ENCODE measurements at places on chromosomes 2 and 18.

DNA sequence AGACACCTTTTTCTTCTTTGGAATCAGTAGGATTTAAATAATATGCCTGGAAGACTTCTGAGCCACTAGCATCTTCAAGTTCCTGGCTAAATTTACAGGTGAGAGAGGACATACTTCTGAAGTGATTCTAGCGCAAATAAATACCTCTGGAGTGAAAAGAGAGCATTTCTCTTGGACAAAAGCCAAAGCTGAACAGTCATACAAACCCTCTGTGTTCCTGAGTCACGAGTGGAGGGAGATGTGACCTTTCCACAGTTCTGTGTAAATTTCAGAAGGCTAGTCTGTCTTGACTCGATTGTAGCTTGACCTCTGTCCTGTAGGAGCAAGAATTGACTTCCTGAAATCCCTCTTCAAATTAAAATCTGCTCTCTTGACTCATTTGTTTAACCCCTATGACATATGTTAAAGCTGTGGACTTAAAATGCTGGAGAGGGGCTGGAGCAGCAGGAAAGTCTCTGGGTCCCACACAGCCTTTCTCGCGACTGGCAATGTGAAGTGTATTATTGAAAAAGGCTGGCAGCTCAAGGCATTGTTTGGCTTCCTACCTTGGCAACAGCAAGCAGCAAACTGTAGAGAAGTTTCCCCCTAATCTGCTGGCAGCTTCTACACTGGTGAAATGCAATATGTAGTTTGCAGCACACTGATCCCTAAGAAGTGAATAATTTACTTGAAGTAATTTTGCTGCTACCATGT, 79.6 kb upstream of the GCFC2 start:
- no peak for DNase-seq

- DNase-seq = no peak
Observed at GRCh38 chr2:147569426-147569825, 275.4 kb upstream of the ACVR2A start.

DNA sequence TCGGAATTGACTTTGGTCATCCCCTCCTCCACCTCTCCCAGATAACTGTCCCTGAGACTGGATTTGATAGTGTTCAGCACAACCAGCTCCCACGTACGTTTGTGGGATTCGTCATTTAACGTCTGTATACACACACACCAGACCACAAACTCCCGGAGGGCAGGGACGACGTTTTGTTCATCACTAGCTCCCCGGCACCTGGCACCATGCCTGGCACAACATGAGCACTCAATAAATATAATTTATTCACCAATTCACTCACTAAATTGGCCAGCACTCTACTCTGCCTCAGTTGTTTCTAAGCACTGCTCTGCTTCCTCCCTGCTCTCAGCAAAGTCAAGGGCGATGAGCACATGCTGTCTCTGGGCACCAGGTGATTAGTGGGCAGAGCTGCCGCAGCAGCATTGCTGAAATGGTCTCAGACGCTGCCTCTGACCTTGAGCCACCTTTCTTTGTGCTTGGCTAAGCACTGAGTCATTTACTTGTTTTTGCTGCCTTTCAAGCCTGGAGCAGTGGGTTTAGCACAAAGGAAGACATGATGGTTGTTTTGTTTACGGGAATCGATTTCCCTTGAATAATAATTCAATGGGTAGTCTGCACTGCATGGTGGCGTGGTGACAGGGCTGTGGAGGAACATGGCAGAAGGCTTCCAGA, 19.3 kb upstream of the LOXHD1 start:
- DNase-seq = no peak

GRCh38 chr2:58967736-58968135, 726.6 kb upstream of the FANCL start:
- no peak for DNase-seq

GRCh38 chr2:228140934-228141528, 40.5 kb downstream of the SPHKAP start:
- DNase-seq = no peak

GRCh38 chr2:192700934-192701333, 506.2 kb upstream of the TMEFF2 start:
- DNase-seq = no peak

DNA sequence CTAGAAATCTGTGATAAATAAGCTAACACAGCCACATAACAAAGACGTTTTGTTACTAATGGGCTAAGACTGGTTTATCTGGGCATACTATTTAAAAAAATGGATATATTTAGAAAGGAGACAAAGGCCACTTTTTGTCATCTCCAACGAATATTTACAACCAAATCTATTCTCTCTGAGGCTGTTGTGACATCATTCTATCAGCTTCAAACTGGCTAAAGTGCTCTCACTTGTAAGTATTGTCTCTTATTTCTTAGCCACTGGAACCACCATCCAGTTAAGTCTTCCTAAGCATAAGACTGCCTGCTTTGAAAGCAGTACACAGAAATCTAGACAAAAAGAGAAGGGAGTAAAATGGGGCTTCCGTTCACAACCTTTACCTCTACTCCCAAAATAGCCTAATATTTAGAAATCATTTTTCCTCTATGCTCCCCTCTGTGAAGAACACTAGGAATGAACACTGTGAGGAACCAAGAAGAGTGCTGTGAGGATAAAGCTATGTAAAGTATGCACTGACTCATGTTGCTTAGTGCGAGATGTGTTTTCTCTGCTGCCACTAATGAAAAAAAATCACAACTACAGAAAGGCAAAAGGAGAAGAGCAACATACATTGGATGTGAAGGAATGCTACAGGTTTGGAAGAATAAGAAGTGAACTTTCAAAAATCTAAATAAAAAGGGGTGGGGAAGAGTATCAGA, 264.1 kb downstream of the EXOC6B start:
- no peak for DNase-seq

- no peak for DNase-seq
Observed at GRCh38 chr2:23662941-23663920, 263.7 kb downstream of the ATAD2B start.

DNA sequence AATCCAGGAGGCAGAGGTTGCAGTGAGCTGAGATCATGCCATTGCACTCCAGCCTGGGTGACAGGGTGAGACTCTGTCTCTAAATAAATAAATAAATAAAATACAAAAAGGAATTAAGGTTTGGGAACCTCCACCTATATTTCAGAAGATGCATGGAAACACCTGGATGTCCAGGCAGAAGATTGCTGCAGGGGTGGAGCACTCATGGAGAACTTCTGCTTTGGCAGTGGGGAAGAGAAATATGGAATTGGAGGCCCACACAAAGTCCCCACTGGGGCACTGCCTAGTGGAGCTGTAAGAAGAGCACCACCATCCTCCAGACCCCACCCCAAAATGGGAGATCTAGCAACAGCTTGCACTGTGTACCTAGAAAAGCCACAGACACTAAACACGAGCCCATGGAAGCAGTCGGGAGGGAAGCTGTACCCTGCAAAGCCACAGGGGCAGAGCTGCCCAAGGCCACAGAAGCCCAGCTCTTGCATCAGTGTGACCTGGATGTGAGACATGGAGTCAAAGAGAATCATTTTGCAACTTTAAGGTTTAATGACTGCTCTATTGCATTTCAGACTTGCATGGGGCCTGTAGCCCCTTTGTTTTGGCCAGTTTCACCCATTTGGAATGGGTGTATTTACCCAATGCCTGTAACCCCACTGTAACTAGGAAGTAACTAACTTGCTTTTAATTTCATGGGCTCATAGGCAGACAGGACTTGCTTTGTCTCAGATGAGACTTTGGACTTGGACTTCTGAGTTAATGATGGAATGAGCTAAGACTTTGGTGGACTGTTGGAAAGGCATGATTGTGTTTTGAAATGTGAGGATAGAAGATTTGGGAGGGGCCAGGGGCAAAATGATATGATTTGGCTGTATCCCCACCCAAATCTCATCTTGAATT, 265.3 kb downstream of the ZEB2 start:
- no peak for DNase-seq

DNA sequence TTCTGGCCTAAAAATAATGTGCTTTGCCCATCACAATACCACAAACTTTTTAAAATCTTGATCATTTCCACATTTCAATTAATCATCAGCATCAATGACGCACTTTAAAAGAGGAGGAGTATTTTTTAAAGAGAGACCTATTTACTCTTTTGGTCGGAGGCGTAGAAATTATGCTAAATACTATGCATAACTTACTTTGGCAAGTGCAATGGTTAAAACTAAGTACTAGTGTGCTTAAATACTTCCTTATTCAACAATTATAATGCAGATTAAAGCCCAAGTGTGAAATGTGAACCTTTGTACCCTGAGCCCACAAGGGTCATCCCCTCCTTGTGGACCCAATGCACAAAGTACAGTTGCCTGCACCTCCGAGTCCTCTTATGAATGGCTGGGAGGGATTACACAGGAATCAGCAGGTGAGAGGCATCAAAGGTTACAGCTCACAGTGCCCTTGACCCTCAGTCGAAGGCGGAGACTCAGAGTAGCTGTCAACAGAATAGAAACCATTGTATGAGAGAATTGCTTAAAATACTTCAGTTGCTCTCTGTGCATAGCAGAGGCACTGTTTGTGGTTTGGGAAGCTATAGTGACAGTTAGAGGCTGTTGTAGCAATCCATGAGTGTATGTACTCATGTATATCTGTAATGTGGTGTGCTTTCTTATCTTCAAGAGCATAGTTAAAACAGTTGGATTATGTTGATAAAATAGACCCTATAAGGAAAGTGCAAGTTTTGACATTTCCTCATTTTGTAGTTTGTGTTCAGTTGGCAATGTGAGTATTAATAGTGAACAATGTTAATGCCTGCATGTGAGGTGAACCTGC, 151.7 kb upstream of the ITGA4 start:
- no peak for DNase-seq

GRCh38 chr18:74040459-74041332, 106.9 kb downstream of the FBXO15 start:
- DNase-seq = peak; percentile 22

DNA sequence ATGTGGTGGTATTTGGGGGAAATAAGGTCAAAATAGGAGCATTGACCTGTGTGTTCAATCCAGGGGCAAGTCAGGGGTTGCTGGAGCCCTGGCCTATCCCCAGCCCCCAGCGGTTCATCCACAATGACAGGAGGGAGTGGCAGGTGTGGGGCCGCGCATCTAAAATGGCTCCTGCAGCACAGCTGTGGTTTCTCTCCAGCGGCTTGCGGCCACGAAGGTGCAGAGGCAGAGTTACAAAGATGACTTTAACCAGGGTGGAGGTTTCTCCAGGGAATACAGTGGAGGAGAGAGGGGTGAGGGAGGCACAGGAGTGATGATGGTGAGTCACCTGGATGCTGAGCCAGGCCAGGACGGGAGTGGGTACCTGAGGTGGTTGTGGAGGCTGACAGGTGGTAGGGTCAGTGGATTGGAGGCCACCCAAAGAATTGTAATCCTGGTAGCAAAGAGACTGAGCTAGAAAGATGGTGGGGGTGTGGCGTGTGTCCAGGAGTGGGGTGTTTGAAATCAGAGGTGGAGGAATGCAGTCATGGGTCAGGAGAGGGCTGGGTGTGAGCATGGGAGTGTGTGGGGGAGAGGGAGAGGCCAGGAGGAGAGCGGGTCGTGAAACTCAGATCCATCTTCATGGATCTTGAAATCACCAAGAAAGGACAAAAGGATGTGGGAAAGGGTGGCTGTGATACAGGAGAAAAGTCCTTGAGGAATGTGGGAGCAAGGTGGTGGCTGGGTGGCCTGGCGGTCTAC, 83.2 kb downstream of the CTIF start:
- no peak for DNase-seq

DNA sequence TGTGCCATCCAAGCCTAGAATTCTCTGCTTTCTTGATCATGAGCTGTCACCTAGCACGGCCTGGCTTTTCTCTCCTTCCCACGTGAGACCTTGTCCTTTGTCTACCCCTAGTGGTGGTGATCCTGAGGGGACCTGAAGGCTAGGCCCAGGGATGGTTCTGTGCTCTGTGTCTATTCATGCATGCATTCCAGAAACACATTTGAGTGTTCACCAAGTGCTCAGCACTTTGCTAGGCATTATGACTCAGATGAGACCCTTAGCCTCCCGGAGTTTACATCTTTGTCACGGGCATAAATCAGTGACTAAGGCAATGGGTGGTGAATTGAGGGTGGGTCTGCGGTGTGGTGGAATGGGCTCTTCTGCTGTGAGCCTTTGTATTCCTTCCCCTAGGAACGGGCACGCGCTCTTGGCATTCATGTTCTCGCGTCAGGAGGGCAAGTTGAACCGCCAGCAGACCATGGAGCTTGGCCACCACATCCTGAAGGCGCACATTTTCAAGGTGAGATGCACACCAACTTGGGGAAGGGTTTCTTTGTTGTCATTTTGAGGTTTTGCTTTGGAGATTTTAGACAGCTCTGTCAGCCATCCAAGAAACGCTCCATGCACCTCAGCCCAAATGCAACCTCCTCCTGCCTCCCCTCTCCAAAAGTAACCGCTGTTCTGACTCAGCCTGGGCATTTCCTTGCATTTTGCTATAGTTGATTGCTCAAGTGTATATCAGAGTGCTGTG, 100.9 kb downstream of the WDSUB1 start:
- no peak for DNase-seq

GRCh38 chr2:177783091-177783490, 289.5 kb downstream of the PDE11A start:
- no peak for DNase-seq

DNA sequence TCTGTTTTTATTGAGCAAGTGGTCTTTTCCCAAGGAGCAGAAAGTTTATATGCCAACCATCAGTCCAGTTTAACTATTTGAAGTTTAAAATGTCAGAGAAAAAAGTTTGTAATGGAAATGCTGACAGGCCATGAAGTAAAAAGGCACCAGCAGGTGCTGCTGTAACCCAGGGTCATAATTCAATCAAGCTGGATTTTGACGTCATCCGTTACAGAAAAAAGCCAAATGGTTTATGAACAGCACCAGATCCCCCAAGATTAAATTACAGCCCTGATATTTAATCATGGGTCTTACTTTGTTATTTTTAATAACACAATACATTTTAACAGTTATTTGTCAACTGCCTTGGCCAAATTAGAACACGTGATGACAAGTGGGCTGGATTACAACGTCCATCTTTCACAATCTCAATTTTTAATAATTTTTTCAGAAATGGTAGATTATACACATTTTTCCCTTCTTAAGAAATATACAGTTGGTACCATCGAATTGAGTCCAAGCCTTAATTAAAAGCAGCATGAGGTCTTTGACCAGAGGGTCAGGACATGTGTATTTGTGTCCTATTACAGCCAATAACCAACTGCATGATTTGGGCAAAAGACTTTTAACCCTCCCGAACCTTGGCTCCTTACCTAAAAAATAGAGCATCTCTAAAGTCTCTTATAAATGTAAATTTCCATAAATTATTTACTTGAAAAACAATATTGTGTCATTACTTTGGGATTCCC, 10.0 kb downstream of the TCF4 start:
- no peak for DNase-seq

DNA sequence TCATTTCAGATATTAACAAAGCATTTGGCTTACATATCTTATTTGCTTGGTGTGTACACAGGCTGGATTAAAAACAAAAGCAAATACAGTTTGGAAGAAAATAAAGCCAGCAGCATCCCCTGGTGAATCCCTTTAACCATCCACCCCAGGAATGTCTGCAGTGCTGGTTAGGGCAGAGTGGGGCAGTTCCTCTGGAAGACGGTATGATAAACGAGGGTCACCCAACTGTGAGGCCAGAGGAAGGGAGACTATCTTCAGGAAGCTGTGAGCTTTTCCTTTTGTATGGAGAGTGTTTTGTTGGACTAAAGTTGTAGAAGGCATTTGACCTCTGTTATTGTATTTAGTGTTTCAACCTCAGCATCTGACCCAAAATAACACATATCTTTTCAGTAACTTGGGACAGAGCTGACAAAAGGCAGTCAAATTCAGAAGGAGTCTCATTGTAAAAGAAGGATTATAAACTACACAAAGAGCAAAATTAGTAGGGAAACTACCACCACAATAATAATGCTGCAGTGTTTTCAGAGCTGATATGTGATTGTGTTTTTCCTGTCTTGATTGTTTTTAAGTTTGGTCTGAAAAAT, 159.1 kb downstream of the FMNL2 start:
- DNase-seq = no peak

Measured in stimulated activated CD4-positive, alpha-beta T cell treated with anti-CD3 and anti-CD28 coated beads, Interleukin-15, amount 100 ng/mL, for 1 hour (primary cell).